ENCODE measurements at places on chromosomes 5 and 9.

DNA sequence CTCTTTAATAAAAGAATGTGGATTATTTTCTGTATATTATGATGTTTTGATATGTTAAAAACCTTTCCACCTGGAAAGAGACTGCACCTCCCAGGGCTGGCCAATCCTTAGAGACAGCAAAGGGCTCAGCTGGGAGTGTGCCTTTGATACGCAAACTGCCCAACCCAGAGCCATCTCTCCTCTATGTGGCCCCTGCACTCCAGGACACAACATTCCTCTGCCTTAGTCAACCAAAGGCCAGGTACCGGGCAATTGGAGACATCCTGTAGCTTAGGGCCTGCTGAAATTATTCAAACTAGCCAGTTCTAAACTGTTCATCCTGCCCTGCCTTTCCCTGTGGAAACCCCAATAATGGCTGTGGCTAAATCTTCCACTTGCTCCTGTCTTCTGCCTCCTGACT, 5.0 kb upstream of the HSPB3 start:
- no peak for DNase-seq

- DNase-seq, result peak; percentile 98
These were observed at the start of gene ERCC6L2 for GRCh38 chr9:95875305-95876137. Gene ERCC6L2, plus strand, starts transcription at chr9:95875691. Its CDS starts 348 bp downstream, at chr9:95876039.

GRCh38 chr9:93702261-93702660, 125.9 kb downstream of the PHF2 start:
- no peak for DNase-seq

GRCh38 chr5:172362755-172363154, 79.2 kb upstream of the UBTD2 start:
- DNase-seq, result no peak

GRCh38 chr5:10591966-10592365, 28.1 kb downstream of the ANKRD33B start:
- DNase-seq, result peak; percentile 23

GRCh38 chr5:181107699-181108098, 23.3 kb downstream of the OR2V1 start:
- DNase-seq, result no peak

DNA sequence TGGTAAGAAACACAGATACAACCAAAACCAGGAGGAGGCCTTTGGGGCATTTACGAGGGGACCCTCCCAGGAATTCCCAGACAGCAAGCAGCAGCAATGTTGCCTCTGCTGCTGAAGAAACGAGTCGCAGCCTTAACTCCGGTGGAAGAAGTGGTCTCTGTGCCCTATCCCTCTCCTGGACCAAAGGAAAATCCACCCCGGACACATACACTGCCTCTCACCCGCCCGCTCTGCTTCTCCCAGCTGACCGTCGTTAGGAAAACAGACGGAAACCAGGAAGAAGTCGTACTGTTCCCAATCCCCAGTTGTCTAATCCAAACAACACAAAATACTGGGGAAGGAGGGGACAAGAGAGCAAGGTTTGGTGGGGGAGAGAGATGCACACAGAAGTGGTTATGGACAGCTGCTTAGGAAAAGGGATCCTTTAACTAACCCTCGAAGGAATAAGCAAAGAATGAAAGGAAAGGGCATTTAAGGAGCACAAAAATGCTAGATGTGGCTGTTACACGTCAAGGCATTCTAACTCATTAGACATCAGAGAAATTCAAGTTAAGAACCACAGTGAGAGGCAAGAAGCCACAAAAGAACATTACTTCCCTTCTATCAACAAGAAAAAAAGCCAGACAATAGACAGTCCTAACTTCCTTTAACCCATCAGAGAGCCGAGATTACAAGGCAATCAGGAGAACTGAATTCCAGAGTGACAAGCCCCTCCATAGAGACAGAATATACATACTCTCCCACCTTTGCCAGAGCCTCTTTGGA, 71.9 kb downstream of the ACTL7B start:
- DNase-seq, result no peak

DNA sequence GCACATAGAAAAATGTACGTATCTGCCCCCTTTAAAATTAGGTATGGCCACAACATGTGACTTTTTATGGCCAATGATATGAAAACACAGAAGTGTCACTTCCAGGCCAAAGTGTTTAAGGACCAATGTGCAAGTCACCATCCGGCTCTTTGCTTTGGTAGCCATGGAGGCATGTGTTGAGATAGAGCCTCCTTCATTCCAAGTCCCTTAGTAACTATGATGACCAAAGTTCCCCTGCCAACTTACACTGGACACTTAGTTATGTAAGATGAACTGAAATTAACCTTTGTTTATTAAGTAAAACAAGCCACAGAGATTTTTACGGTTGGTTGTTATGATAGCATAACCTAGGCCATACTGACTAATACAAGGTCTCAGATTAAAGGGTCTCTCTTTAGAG, 51.0 kb downstream of the FBN2 start:
- DNase-seq, result no peak
